ENCODE measurements at places on chromosomes 2 and 18. TPM values are rescaled to one million over a fixed set of nuclear protein-coding genes. Genes with fewer than 3 reads are reported as not detected.

DNA sequence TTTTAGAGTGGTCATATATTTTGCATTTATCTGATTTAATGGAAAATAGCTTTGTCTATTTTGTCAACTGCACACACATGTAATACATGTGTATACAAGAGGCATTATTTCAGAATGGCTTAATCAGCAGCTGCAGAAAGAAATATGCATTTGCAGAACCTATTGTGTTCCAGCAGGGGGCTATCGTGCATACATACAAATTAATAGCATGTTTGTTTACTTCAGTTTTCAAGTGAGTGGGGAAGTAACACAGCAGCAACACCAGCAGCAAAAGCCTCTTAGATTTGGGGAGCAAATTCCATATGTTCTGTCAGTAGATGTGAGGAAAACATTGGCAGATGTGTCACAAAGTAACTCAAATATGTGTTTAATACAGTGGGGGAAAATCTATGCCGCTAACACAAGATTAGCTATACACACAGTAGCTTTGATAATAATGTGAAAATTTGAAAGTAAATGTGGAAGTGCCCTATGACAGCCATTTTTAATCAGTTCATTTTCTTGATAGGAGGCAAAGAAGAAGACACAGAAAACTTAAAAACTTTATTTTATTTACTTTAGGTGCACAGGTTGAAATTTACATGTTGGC, 218.1 kb downstream of the WDR7 start:
- no peaks in the 10 kb centered on the region for H3K36me3 ChIP-seq
- H3K27me3 ChIP-seq: no peaks in the 10 kb centered on the region
- H3K4me3 ChIP-seq: no peak overlapping the region
- no peak overlapping the region for H3K27ac ChIP-seq
- no peak for DNase-seq

DNA sequence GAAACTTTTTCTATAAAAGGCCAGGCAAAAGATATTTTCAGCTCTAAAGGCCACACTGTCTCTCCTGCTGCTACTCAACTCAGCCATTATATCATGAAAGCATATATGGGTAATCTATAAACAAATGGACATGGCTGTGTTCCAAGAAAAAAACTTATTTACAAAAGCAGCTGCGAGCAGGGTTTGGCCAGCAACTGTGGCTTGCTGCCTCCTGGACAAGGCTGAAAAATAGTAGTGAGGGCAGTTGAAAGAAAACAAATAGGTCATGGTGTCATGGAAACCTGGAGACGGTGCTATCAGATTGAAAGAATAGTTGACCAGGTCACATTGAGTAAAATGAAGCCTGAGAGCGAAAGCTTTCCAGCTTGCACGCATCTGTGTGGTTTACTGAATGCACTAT, 89.2 kb upstream of the LRATD1 start:
- H3K4me1 ChIP-seq: no peaks in the 10 kb centered on the region
- no peaks in the 10 kb centered on the region for H3K27me3 ChIP-seq
- no peak for DNase-seq
- no peak overlapping the region for H3K4me3 ChIP-seq

GRCh38 chr2:205954707-205955106, 131.3 kb downstream of the INO80D start:
- no peaks in the 10 kb centered on the region for H3K36me3 ChIP-seq
- no peak for DNase-seq
- no peak overlapping the region for H3K4me3 ChIP-seq
- no peak overlapping the region for H3K27ac ChIP-seq
- peaks cover under 1% of the 10 kb centered on the region for H3K27me3 ChIP-seq

The M1AP gene
- total RNA-seq: not detected

DNA sequence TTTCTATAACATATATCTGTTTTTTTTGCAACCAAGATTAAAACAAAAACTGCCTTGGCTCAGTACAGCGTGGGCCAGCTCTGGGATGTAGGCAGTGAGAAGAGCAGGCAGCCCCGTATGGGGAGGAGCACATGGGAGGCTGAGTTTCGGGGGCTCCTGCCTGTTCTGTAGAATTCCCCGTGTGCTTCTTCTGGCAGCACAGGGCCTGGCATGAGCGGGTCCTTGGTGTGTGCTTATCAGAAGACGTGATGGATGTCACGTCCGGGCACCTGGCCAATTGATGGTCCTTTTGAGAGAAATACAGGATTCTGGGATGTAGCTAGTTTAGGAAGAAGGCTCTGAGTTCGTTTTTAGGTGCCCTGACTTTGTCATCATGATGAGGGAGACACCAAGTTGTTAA, 16.2 kb downstream of the IMPA2 start:
- peak overlapping the region; percentile 80 for H3K27ac ChIP-seq
- peaks cover 31% of the 10 kb centered on the region for H3K36me3 ChIP-seq
- no peaks in the 10 kb centered on the region for H3K27me3 ChIP-seq
- H3K4me1 ChIP-seq: peaks cover 55% of the 10 kb centered on the region
- no peak for DNase-seq

DNA sequence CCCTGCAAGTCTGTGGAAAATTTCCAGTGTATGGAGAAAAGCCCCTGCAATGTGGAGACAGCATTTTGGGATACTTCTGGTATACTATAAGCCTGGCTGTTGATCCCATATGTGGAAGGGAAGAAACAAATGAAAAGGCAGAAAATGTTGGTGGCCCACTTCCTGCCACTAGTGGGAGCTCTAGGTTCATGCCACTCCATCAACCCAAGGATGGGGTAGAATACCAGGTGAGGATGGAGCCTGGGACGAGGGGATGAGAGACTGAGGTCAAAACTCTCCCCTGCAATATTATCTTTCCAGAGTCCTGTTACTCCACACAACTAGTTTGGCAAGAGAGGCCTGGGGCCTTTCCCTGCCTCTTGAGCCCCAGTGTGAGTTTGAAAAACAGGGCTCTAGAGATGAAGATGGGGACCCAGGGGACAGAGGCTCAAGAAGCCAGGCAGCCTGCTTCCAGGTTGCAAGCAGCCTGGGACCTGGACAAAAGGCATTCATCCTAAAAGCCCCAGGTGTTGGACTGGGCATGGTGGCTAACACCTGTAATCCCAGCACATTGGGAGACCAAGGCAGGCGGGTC, 31.9 kb downstream of the BMP10 start:
- H3K27me3 ChIP-seq: peaks cover 31% of the 10 kb centered on the region
- no peak overlapping the region for H3K27ac ChIP-seq
- DNase-seq: no peak
- no peaks in the 10 kb centered on the region for H3K4me1 ChIP-seq
- no peaks in the 10 kb centered on the region for H3K36me3 ChIP-seq
- no peak overlapping the region for H3K4me3 ChIP-seq

The PDCD1 gene
- total RNA-seq: 3.3 TPM

GRCh38 chr18:22528291-22528690, 110.6 kb upstream of the CTAGE1 start:
- H3K4me1 ChIP-seq: no peaks in the 10 kb centered on the region
- H3K27ac ChIP-seq: no peak overlapping the region
- DNase-seq: no peak

The SERPINB10 gene
- total RNA-seq: not detected

The FRZB gene
- total RNA-seq: 2.2 TPM

DNA sequence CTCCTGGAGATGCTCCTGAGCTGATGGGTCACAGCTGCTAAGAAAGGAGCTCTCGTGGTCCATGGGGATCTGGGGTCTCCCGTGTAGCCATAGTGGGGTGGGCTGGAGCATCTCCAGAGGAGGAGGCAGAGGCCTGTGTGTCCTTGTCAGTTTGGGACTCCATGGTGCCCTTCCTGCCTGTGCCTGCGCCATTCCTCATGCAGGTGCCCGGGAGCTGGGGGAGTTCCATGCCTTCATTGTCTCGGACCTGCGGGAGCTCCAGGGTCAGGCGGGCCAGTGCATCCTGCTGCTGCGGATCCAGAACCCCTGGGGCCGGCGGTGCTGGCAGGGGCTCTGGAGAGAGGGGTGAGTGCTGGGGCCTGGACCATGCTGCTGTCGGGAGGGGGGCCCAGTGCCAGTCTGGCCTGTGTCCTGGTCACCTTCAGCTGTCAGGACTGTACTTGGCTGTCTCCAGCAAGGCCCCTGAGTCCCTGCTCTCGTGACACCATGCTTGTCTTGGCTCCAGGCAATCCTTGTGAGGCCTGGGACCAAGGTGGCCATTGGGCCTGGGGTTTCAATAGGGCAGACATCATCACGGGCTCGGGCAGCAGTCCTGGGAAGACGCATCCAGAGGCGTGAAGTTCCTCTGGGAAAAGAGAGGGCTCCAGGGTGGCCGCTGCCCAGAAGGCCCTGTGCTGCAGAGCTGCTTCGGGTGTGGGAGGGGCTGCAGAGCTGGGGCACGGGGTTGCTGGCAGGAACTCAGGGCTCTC, 7.3 kb downstream of the CAPN10 start:
- H3K4me3 ChIP-seq: no peak overlapping the region
- no peaks in the 10 kb centered on the region for H3K27me3 ChIP-seq
- peaks cover 62% of the 10 kb centered on the region for H3K36me3 ChIP-seq
- peak; percentile 76 for DNase-seq
- H3K27ac ChIP-seq: peak overlapping the region; percentile 89

- H3K27ac ChIP-seq: no peak overlapping the region
- peak overlapping the region; percentile 66 for H3K4me3 ChIP-seq
- H3K4me1 ChIP-seq: peaks cover 16% of the 10 kb centered on the region
- DNase-seq: no peak
- peaks cover 50% of the 10 kb centered on the region for H3K27me3 ChIP-seq
Measured at GRCh38 chr2:20012032-20012281, 511 bp downstream of the MATN3 start.

The MARCO gene
- total RNA-seq: 7.0 TPM

The NYAP2 gene
- not detected for total RNA-seq

DNA sequence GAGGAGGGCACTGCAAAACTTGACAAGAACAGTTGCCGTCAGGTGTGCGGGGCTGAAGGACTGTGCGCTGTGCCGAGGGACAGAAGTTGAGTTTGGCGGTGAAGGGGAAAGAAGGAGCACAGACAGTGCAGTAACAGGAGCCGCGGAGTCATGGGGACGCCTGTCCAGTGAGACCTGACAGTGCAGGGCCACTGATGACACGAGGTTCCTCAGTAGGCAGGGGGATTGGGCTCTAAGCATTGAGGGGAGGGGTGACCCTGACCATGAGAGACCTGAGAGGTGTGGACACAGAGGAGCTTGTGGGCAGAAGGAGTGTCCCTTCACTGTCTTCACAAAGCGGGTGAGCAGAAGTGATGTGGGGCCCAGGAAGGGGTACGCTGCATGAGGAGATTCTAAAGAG, 104.8 kb downstream of the MTCL1 start:
- H3K27ac ChIP-seq: no peak overlapping the region
- H3K27me3 ChIP-seq: no peaks in the 10 kb centered on the region
- DNase-seq: no peak
- no peaks in the 10 kb centered on the region for H3K36me3 ChIP-seq
- H3K4me1 ChIP-seq: peaks cover 8% of the 10 kb centered on the region
- no peak overlapping the region for H3K4me3 ChIP-seq

GRCh38 chr2:7348761-7349160, 431.5 kb downstream of the RNF144A start:
- no peaks in the 10 kb centered on the region for H3K4me1 ChIP-seq
- H3K27ac ChIP-seq: no peak overlapping the region
- DNase-seq: no peak
- no peak overlapping the region for H3K4me3 ChIP-seq
- no peaks in the 10 kb centered on the region for H3K27me3 ChIP-seq

The SMC6 gene
- 13.3 TPM for total RNA-seq

DNA sequence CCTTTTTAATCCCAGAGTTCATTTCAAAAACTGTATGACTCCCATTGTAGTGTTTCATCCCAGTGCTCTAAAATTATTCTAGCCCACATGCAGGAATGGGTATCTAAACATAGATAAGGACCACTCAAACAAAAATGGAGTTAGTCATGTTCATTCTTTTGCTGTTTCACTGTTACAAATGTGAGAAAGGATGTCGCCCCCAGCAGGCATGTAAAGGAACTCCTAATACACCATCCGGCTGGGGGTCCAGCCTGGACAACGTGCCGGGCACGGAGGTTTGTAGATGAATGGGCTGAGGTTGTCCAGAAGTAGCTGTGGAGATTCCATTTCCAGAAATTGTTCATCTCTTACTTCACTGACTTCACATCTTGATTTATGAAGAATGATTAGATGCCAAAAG, 101.9 kb upstream of the RAB12 start:
- H3K4me3 ChIP-seq: no peak overlapping the region
- no peaks in the 10 kb centered on the region for H3K27me3 ChIP-seq
- H3K4me1 ChIP-seq: no peaks in the 10 kb centered on the region
- H3K36me3 ChIP-seq: no peaks in the 10 kb centered on the region

GRCh38 chr2:175188761-175189160, 7.3 kb upstream of the ATP5MC3 start:
- no peak overlapping the region for H3K27ac ChIP-seq
- no peaks in the 10 kb centered on the region for H3K4me1 ChIP-seq
- H3K27me3 ChIP-seq: no peaks in the 10 kb centered on the region
- no peak overlapping the region for H3K4me3 ChIP-seq
- no peaks in the 10 kb centered on the region for H3K36me3 ChIP-seq
- DNase-seq: no peak

DNA sequence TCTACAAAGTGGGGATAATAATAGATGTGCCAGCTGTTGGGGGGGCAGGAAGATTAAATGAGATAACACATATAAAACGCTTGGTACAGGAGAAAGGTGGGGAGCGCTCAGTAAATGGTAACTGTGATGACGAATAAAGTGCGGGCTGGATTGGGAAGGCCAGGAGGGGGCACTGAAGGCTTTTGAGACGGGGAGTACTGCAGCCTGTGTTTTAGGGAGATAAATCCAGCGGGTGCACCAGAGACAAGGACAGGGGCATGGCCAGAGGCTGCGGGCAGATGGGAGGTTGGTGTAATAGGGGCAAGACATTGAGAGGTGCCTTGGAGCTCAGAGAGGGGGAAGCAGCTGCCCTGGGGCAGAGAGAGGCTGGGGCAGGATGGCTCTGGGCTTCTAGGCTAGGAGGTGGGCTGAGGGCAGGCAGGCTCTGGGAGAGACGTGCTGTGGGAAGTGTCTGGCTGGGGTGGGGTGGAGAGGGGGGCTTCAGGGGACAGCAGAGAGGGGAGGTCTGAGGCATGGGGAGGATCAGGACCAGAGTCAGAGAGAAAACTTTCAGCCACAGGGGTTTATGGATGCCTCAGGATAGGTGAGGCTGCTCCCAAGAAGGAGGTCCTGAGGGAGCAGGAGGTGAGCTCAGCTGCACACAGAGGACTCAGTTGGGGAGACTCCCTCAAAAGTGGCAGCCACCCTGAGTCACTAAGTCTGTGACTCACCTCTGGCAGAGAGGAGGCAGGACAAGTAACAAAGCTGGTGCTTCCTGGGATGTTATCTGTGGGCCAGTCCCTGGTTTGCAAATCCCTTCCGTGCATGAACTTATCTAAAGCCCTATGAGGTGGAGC, 18.8 kb downstream of the TEX44 start:
- H3K36me3 ChIP-seq: no peaks in the 10 kb centered on the region
- peaks cover 59% of the 10 kb centered on the region for H3K4me1 ChIP-seq
- DNase-seq: no peak
- no peak overlapping the region for H3K4me3 ChIP-seq

GRCh38 chr2:25419678-25420242, 78.0 kb upstream of the DNMT3A start:
- H3K36me3 ChIP-seq: peaks cover 15% of the 10 kb centered on the region
- H3K27me3 ChIP-seq: no peaks in the 10 kb centered on the region
- DNase-seq: no peak
- H3K4me3 ChIP-seq: no peak overlapping the region

The AFF3 gene
- total RNA-seq: 8.0 TPM
